Fibroblast of skin of left biceps (primary cell): ENCODE measurements at places on chromosomes 4 and X.

- DNase-seq: no peak
These were observed 8.9 kb downstream of the GPR174 start for GRCh38 chrX:79153348-79153747.

GRCh38 chr4:150297861-150298474 is 219.7 kb downstream of the DCLK2 start:
- DNase-seq: no peak

DNA sequence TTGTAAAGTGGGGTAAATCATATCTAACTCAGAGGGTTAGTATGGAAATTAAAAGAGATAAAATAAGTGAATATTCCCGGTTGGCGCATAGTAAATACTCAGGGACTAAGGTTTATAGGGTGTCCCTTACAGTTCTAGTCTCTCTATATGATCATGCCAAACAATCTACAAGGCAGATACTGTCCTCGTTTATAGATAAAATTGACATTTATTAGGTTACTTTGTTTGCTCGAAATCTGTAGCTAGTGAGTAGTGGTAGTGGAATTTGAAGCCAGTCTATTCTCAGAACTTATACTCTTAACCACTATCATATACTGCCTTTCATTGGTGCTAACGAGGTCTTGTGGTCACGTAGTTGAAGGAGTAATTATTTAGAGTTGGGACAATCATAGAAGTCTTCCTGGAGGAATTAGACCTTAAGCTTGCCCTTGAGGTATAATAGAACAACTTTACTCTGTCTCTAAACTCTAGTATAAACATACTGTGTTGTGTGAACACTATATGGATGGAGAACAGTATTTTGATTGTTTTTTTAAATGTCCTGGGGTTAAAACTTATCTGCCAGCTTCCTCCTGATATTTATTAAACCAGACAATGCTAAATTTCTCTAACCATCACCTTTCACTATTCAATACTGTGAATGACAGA is 324.0 kb downstream of the STIM2 start:
- no peak for DNase-seq

- no peak for DNase-seq
These were observed 39.1 kb downstream of the LAMP2 start for GRCh38 chrX:120429776-120430540.

GRCh38 chr4:177596035-177596434 is 153.8 kb upstream of the AGA start:
- DNase-seq: peak; percentile 29

- DNase-seq: no peak
These were observed 286.6 kb downstream of the BMPR1B start for GRCh38 chr4:95044324-95044837.
